Activated naive CD4-positive, alpha-beta T cell treated with anti-CD3 and anti-CD28 coated beads for 36 hours (primary cell): ENCODE measurements at places on chromosomes 2 and 18. TPM values are rescaled to one million over a fixed set of nuclear protein-coding genes. Genes with fewer than 3 reads are reported as not detected.

The DSG1 gene
- total RNA-seq = not detected

The ALKAL2 gene
- total RNA-seq = not detected

- H3K27me3 ChIP-seq = no peaks in the 10 kb centered on the region
- H3K27ac ChIP-seq = no peak overlapping the region
- no peaks in the 10 kb centered on the region for H3K36me3 ChIP-seq
Measured at GRCh38 chr2:126912201-126912600, 13.5 kb downstream of the TEX51 start.

DNA sequence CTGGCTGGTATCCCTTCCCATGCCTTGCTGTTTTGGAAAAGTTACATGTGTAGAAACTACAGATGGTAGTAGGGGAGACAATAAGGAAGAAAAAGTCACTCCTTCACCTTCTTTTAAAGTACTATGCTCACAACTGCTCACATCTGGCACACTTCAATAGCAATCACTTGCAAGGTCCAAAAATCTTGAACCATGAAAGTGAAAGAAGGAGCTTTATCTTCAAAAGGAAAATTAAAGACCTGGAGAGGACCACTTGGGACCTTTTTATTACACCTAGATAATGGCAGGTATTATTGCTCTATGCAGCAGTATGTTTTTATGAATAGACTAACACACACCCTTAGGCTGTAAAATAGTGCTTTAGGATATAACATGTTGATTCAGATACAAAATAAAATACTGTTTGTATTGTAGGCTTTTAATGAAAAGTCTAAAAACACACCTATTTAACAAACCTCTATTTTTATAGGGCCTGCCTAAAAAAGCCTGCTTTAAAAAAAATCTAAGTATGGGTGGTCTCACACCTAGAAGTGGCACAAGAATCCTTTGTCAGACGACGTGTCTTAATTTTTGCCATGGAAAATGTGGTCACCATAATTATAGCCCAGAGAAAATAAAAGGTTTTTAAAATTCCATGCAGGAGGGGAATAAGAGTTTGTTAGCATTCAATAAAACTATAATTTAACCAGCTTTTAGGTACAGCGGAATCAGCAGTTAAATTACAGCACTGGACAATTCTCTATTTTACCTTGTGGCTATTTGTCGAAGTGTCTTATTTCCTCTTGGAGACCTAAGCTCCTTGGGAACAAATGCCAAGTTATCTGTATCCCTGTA is 124.0 kb downstream of the BCL2 start:
- peaks cover 6% of the 10 kb centered on the region for H3K36me3 ChIP-seq
- H3K27ac ChIP-seq = no peak overlapping the region

DNA sequence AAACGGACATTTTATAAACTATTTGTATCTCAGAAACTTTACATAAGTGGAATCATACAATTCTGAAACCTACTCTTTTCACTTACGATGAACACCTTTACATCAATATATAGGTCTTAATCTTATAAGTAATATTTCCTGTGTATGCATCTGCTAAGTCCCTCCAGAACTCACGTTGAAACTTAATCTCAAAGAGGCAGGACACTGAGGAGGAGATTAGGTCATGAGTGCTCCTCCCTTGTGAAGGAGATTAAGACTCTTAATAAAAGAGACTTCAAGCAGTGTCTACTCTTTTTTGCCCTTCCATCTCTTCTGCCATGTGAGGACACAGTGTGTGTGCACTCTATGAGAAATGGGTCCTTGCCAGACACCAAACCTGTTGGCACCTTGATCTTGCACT is 94.7 kb upstream of the CDKL4 start:
- H3K4me1 ChIP-seq = no peaks in the 10 kb centered on the region
- H3K36me3 ChIP-seq = peaks cover 9% of the 10 kb centered on the region
- H3K27me3 ChIP-seq = no peaks in the 10 kb centered on the region
- no peak overlapping the region for H3K27ac ChIP-seq
- no peak for DNase-seq

- H3K27ac ChIP-seq = peak overlapping the region; percentile 100
- H3K4me1 ChIP-seq = peaks cover 42% of the 10 kb centered on the region
- peak; percentile 76 for DNase-seq
- H3K36me3 ChIP-seq = peaks cover 50% of the 10 kb centered on the region
- no peaks in the 10 kb centered on the region for H3K27me3 ChIP-seq
Measured at GRCh38 chr2:191678437-191679100, 633 bp downstream of the NABP1 start.

DNA sequence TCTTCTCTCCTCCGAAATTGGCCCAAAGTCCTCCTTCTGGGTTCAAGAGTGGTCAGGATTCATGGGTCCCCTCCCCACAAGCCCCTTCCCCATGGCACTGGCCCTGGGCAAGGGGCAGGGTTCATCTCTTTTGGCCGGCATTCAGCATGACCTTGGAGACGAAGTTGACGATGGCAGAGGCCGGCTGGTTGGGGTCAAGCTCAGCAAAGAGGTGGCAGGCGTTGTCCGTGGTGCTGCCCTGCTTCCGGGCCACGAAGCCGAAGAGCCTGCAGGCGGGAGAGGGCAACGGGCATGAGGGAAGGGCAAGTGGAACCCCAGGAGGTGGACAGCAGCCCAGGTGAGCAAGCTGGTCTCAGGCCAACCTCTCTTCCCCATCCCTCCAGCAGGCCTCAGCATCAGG is 198.5 kb downstream of the TNS1 start:
- H3K36me3 ChIP-seq = no peaks in the 10 kb centered on the region
- H3K27me3 ChIP-seq = no peaks in the 10 kb centered on the region
- DNase-seq = no peak

The KIF3C gene
- 3.0 TPM for total RNA-seq
